ENCODE measurements at places on chromosomes 11 and 22.

- no peak for DNase-seq
These were observed 59.3 kb upstream of the TTLL12 start for GRCh38 chr22:43246188-43246587.

GRCh38 chr11:106999196-106999595 lies 19.1 kb downstream of the GUCY1A2 start:
- DNase-seq = no peak

GRCh38 chr22:37277384-37277783 lies 4.9 kb upstream of the CYTH4 start:
- DNase-seq = no peak

DNA sequence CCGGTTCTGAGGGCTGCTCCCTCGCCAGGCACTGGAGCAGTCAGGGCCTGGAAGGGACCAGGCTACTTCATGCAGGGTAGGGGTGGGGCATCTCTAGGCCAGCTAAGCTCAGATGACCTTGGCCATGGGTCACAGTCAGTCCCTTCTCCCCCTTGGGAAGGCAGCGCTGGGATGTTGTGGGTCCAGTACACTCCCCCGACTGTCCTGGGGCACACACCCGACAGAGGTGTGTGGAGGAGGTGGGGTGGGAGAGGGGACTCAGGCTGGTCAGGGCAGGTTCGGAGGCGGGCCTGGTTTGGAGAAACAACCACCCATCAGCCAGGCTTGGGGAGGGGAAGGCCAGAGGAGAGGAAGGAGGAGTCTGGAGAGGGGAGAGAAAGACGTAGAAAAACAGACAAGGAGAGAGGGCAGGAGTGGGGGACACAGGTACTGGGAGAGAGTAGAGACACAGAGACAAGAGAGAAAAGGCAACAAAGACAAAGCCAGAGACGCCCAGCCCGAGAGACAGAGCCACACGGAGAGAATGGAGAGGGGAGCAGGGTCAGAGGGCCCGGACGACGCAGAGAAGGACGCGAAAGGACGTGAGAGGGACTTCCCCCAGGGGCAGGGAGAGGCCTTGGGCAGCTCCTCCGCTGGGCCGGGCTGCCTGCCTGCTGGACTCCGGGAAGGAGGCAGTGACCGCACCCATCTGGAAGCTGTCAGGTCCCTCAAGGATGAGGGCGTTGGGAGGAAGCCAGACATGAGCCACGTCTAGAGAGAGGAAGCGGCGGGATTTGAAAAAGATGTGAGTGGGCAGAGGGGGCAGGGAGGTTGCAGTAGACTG lies 30.6 kb upstream of the TSKU start:
- no peak for DNase-seq

DNA sequence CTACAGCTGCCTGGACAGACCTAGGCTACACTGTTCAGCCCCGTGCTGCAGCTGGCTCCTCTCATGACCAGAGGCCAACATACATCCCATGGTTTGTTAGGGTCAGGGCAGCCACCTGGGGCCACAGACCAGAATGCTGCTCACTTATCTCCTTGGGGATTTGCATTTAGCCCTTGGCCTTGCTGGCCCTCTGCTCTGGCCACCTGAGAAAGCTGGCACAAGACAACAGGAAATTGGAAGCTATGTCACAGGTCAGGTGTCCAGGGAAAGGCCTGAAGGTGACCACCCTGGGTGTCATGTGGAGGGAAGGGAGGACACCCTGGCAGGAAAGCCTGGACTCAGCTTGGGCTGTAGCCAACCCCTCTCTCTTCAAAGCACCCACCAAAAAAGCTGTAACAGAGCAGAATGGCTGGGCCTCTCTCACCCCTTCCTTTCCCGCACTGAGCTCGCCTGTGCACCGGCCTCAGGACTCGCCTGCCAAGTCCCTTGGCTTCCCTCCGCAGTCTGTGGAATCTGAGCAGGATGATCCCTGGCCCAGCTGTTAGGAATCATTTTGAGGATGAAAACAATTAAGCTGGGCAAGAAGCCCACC lies 86.3 kb downstream of the SNX19 start:
- no peak for DNase-seq

- DNase-seq = no peak
These were observed 27.1 kb upstream of the APOA1 start for GRCh38 chr11:116864531-116864930.

- DNase-seq = no peak
These were observed 41.8 kb downstream of the GALNT18 start for GRCh38 chr11:11580012-11580411.

GRCh38 chr11:1638344-1638743 lies 8.8 kb downstream of the KRTAP5-5 start:
- DNase-seq = no peak

DNA sequence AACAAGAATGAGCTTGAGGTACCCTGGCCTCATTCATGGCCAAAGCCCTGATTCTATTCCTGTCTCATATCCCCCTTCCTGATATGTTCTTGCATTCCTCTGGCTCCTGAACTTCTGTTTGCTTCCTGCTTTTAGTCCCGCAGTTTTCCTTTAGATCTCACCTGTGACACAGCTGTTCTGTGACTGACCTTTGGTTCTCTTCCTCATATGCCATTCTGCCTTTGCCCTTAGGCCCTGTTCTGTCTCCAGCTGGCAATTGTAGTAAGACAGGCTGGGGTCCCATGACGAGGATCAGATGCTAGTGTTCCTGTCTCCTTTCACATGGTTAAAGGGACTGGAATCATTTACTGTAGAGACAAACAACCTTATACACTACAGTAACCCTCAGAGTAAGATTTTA lies 59.0 kb upstream of the PDE3B start:
- DNase-seq = no peak

DNA sequence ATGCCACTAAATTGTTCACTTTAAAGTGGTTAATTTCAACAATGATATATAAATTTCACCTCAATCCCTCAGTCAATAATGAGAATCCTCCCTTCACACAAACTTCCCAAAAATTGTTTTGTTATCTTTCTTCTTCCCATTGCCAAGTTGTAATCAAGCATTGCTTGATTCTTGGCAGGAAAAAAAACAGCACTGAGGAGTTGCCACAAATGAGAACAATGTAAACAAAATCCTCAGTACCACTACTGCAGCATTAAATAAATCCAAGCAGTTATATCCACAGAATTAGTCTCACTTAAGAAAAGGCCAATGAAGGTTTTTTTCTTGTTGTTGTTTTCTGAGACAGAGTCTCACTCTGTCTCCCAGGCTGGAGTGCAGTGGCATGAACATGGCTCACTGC lies 38.2 kb downstream of the FAM168A start:
- no peak for DNase-seq

DNA sequence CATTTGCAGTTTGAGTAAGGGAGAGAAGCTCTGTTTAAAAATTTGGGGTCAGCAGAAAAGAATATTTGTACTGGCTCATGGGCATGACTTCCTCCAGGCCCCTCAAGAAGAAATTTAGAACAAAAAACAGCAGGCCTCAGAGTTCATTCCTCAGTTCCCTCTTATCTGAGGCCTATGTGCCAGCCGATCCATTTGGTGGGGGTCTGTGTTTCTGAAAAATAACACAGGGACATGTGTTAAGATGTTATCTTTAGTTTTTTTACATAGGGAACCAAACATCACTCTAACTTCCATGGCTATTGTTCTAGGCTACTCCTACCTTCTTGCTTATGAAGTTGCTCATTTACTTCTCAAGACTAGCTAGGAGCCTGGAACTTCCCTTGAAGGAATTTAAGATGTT lies 16.2 kb upstream of the HSD17B12 start:
- DNase-seq = no peak

DNA sequence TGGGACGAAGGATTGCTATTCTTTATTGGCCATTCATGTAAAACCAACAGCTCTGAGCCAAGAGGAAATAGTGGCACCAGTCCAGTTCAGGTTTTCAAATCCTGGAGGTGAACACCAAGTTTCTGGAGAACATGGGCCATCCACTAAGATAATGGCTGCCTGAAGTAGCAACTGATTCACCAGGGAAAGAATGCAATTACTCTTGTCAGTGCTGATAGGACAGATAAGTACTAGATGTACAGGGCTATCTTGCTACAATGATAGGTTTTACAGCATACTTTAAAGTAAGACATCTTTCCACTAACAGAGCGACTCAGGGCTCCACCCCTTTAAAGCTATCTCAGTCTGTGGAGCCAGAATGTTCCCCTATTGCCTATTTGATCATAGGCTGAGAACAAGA lies 36.8 kb upstream of the APOA1 start:
- DNase-seq = no peak

- no peak for DNase-seq
These were observed 18.2 kb downstream of the KCNQ1OT1 start for GRCh38 chr11:2681408-2682145.

- no peak for DNase-seq
These were observed 802.0 kb downstream of the KCNA4 start for GRCh38 chr11:29214833-29215232.

DNA sequence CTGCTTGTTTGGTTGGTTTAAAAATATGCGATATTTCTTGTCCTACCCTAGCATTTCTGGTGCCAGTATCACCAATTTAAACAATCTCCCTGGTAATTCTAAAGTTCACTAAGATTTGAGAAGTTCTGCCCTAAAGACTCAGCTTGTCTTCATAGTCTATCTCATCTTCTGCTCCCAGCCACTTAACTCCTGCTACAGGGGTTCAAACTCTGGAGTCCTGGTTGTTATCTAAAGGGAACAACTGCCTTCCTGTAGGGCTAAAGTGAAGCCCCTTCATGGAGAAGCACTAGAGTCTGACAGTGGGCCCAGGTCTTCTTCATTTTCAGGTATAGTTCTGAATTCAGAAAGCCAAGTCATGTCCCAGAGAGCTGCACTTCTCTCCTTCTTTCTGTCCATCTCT lies 73.2 kb downstream of the CTNND1 start:
- no peak for DNase-seq

DNA sequence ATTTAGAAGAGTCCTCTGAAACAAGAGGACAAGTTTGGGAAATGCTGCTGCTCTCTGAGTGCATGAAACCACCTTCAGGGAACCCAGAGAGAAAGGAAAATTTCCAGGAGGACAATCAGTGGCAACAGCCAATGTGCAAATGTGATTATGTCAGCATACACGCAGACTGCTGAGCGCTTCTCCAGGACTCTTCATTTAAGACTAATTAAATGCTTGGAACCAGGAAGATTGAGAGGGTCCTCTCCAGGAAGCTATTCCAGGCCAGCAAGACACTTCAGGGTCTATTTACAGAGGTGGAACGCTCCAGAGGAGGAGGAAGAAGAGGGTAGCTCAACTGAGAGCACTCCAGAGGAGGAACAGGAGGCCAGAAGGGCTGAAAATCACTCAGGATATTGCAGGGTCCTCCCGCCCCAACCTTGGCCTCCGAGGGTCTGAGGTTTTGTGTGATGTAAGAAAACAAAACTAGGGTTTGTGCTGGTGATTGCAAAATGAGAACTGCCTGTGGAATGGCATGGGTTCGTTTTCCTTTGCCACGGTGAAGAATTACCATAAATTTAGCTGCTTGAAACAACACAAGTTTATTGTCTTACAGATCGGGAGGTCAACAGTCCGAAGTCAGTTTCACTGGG lies 14.1 kb upstream of the HTR3A start:
- DNase-seq = no peak

GRCh38 chr22:23075525-23076216 lies 5.4 kb downstream of the GNAZ start:
- DNase-seq = no peak

DNA sequence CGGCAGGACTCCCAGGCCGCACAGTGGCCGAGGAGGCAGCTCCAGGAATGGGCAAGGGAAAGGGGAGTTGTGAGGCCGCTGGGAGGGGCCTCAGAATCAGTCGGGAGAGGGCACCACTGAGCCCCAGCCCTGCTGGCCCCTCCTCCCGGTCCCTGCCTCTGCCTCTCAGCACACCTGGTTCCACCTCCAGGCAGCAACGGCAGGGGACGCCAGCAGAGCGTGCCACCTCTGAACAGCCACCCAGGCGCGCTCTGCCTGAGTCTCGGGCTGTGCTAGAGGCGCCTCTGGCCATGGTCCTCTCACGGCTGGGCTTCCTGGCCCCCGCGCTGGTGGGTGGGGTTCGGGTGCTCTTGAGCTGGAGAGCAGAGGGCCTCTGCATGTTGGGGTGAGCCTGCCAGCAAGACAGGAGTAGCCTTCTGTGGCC lies 33.0 kb downstream of the MOB2 start:
- peak; percentile 6 for DNase-seq

DNA sequence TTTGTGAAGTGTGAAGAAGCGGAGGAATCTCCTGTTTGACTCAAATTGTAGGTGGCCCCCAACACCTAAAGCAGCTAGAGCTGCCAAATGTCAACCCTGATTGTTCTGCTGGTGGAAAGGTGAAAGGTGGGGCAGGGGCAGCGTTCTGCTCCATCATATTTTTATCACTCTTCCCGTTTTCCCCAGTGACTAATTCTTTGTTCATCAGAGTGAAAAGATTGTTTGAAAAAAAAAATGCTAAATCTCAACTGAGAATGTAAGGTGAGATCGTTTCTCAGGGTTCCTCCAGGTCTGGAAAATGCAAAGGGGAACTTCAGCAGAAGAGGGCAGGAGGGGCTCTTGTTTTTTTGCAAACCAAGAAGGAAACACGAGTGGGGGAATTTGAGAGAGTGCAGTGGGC lies 137.7 kb downstream of the MN1 start:
- DNase-seq = no peak

DNA sequence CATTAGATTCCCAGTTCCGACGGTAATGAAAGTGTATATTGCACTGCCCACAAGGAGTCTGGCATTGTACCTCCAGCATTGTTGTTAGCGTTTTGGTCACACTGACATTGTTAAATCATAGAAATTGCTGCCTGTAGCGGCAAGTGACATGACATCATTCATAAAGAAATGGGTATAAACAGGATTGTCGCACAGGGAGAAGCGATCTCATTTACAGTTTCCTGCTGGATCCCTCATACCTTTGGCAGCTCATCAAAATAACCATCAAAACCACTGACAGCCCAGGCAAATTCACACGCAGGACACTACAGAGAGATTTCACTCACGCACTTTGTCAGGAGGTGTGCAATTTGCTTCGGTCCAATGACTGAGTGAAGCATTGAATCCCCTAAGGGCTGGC lies 3.5 kb downstream of the HTR3B start:
- DNase-seq = no peak

DNA sequence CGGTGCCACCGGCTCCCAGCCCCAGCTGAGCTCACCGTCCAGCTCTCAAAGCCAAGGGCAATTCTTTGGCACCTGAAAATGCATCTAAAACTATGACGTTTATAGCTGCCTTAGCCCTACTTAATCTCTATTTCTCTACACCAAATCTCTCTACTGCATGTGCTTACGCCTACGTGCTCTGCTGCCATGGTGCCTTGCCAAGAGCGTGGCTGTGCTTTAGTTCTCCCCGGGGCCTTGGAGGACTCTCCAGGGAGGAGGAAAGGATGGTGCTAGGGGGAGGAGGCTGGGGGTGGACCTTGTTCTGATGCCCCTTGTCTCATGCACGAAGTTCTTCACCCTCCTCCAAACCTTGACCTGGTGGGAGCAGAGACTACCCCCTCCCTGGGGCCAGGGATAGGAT lies 9.0 kb upstream of the BID start:
- no peak for DNase-seq

DNA sequence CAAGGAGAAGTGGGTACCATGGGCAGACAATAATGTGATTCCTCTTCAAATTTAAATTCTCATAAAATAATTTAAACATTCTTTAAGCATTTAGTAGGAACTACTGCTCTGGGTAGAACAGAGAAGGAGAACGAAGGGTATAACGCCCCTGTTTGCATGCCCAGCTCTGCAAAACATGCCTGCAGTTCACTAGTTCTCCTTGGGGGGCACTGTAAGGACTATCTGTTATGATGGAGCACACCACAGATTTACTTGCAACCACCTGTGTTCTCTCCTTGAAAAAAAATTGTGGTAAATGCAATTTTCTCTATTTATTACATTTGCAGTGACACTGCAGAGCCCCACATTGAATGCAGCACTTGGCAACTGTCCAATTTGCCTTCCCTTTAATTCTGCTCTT lies 100.3 kb downstream of the GUCY1A2 start:
- DNase-seq = no peak

All from stimulated activated CD8-positive, alpha-beta memory T cell treated with anti-CD3 and anti-CD28 coated beads, Interleukin-15, amount 100 ng/mL, for 48 hours (primary cell).